D341Med (cell line): ENCODE measurements at places on chromosomes 3 and 15.

DNA sequence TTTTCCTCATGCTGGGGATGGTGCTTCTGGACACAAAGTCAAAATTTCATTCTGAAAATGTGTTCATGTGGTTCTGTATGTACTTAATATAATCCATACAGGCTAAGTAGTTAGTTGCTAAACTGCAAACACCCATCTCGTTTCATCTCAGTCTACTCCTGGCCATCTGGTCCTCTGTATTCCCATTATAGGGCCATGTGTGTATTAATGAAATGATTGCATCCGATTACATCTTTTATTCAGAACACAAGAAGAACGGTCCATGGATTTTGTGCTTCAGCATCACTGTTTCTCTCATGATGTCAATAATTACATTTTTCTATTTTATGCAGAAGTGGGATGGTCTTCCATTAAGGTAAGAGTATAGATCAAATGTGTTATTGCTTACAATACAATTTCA lies 6.1 kb upstream of the GJD2 start:
- DNase-seq, result peak; percentile 36

GRCh38 chr3:58291671-58292338 lies 14.2 kb upstream of the RPP14 start:
- no peak for DNase-seq

GRCh38 chr3:145704020-145704419 lies 457.0 kb downstream of the PLOD2 start:
- DNase-seq, result no peak

- no peak for DNase-seq
Measured at GRCh38 chr3:78990156-78990555, 777.6 kb downstream of the ROBO1 start.

DNA sequence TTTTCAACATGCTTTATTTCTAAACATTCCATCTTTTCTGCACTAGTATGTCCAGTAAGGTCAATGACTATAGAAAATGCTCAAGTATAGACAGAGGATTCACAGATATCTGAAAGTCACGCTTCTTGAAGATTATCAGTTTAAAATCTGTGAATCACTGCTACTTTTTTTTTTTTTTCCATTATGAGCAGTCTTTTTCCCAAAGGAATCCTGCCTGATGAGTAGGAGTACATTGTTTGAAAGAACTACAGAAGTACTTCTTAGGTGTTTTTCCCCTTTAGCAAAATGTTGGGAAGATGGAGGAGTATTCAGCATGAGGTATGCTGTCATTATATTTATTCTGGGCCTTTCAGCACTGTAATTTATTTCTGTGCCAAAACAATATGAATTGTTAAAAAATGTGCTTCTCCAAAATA lies 266.2 kb downstream of the NLGN1 start:
- no peak for DNase-seq

GRCh38 chr3:71547249-71548198 lies 36.0 kb downstream of the FOXP1 start:
- DNase-seq, result no peak

- no peak for DNase-seq
Measured at GRCh38 chr3:9976721-9977709, 9.6 kb downstream of the EMC3 start.
